ENCODE measurements at places on chromosomes 7 and 10. TPM values are rescaled to one million over a fixed set of nuclear protein-coding genes. Genes with fewer than 3 reads are reported as not detected.

Gene CTTNBP2
- 0.27 TPM for total RNA-seq

Gene XPNPEP1
- 81.3 TPM for total RNA-seq

Gene TMEM176B
- not detected for total RNA-seq

Gene EN2
- not detected for total RNA-seq

Gene NME8
- not detected for total RNA-seq

Gene NPFFR1
- total RNA-seq: not detected

Gene CDK6
- 28.9 TPM for total RNA-seq

Gene WEE2
- not detected for total RNA-seq

Gene LIPM
- total RNA-seq: not detected

Gene HOGA1
- total RNA-seq: 0.07 TPM

Gene BAMBI
- total RNA-seq: 1.1 TPM

Gene CUZD1
- 1.5 TPM for total RNA-seq

Gene AGAP6
- 2.4 TPM for total RNA-seq

Data from mammary microvascular endothelial cell (primary cell).